Stimulated activated CD4-positive, alpha-beta T cell treated with anti-CD3 and anti-CD28 coated beads, TNF-alpha, amount 100 ng/mL, for 4 hours (primary cell): ENCODE measurements at places on chromosomes 13 and 19.
A peak's percentile ranks its signal among the peaks of the same experiment; 100 is the strongest.

DNA sequence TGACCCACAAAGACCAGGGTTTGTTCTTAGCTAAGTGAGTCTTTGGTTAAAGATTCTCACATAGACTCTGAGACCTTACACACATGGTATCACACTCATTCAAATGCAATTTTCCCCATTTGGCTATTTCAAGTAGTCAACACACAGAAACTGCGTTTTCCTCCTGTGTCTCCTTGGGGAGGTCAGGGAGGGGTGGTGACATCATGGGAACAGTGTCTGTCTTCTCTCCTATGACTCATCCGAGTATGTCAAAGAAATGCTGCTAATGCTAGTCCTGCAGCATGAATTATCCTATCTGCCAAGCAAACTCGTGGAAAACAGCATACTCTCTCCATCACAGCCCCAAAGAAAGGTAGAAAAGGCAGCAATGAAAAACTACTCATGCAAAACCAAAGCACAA, 100.2 kb downstream of the ENOX1 start:
- no peak for DNase-seq

GRCh38 chr13:30551189-30551588, 66.5 kb upstream of the USPL1 start:
- no peak for DNase-seq

- DNase-seq = no peak
Observed at GRCh38 chr19:38273499-38273898, 9.1 kb downstream of the SPINT2 start.

GRCh38 chr13:100517728-100518127, 70.9 kb downstream of the GGACT start:
- DNase-seq = no peak

- no peak for DNase-seq
Observed at GRCh38 chr19:29324291-29324680, 111.3 kb upstream of the UQCRFS1 start.

- DNase-seq = no peak
Observed at GRCh38 chr13:52452470-52452869, 2.0 kb upstream of the VPS36 start.

DNA sequence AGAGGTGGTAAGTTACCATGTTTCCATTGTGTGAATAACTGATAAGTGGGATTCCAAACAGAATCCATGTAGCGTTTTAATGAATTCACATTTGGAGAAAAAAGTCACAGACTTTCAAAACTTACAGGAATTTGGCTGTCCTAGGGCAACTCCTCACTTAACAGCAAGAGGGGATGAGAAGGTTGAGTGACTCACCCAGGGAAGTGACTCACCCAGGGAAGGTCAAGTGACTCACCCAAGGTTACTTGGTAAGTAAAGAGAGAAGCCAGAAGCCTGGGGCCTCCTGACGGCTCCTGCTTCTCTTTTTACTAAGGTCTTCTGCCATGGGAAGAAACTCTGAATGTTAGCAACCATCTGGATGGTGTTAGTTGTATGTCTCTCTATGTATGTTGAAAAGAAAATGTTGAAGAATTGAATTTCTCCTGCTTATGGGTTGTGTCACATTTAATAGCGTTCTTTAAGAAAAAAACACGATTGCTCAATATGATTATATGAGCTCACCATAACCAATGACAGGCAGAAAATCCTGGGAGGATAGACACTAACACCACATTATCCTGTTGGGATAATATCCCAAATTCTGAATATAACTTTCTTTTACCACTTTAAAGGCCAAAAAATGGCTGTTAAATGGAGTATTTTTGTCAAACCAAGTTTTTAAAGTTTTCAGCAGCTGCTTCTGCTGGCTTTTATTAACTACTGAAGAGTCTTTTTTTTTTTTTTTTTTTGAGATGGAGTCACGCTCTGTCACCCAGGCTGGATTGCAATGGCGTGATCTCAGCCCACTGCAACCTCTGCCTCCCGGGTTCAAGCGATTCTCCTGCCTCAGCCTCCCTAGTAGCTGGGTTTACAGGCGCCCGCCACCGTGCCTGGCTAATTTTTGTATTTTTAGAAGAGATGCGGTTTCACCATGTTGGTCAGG, 195.6 kb downstream of the GGACT start:
- peak; percentile 56 for DNase-seq

DNA sequence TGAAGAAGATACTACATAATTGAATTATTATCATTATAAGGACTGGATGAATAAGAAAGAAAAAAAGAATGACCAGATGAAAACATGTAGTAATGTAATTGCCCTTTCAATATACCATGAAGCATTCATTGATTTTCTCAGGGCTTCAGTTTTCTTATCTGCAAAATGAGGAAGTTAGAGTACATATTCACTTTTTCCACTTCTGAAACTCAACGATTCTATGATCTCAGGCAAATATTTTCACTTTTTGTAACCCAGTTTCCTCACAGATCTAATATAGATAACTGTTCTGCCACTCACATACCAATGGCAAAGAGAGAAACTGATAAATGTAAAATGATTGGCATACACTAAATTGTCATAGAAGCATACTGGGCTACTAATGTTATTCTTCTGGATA, 856.6 kb upstream of the KLHL1 start:
- DNase-seq = no peak

- DNase-seq = no peak
Observed at GRCh38 chr13:61162636-61163035, 253.0 kb downstream of the PCDH20 start.
